ENCODE measurements at places on chromosomes 11 and 22.

DNA sequence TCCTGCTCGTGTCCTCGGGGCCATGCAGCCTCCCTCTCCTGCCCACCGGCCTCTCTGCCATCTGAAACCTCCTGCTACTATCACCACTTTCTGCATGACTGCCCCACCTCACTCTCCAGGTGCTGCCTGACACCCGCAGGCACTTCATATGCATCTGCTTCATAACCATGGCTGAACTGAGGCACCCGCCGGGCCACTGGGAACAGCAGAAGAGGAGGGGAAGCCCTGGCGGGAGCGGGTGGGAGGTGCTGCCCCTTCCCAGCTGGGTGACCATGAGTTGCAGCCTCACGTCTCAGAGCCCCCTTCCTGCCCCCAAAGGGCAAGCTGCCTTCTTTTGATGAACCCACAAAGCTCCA is 21.7 kb upstream of the PICK1 start:
- no peak for DNase-seq
- H3K27ac ChIP-seq: no peak overlapping the region
- H3K4me3 ChIP-seq: no peak overlapping the region
- no peaks in the 10 kb centered on the region for H3K36me3 ChIP-seq
- H3K4me1 ChIP-seq: peaks cover 14% of the 10 kb centered on the region
- no peaks in the 10 kb centered on the region for H3K27me3 ChIP-seq

GRCh38 chr22:46078241-46079092 is 71.9 kb upstream of the PPARA start:
- peaks cover 54% of the 10 kb centered on the region for H3K36me3 ChIP-seq
- H3K27ac ChIP-seq: peak overlapping the region; percentile 99
- peak; percentile 88 for DNase-seq
- H3K4me3 ChIP-seq: peak overlapping the region; percentile 94
- H3K4me1 ChIP-seq: peaks cover 41% of the 10 kb centered on the region

- H3K27ac ChIP-seq: no peak overlapping the region
- H3K36me3 ChIP-seq: no peaks in the 10 kb centered on the region
These were observed 25.9 kb downstream of the GRAP2 start for GRCh38 chr22:39926753-39927152.

GRCh38 chr11:112776834-112777233 is 184.4 kb upstream of the NCAM1 start:
- H3K36me3 ChIP-seq: no peaks in the 10 kb centered on the region
- H3K4me3 ChIP-seq: no peak overlapping the region
- no peaks in the 10 kb centered on the region for H3K27me3 ChIP-seq
- no peak overlapping the region for H3K27ac ChIP-seq
- no peak for DNase-seq
- H3K4me1 ChIP-seq: no peaks in the 10 kb centered on the region

DNA sequence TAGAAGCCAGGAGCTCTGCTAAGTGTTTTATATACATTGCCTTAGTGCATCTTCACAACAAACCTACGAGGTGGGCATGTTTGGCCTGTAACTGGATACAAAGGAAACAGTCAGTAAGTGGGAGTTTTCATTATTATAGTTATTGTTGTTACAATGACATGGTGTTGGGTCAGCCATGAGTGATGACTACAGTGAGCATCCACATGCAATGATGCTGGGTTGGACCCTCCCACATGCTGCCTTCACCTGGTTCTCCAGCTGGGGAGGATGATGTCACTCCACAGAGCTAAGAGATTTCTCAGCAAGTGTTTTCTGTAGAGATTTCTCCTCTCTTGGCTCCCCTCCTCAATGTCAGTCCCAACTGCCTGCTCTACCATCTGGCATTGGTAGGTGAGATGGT is 59.3 kb downstream of the EHF start:
- peak; percentile 61 for DNase-seq
- peaks cover 45% of the 10 kb centered on the region for H3K4me1 ChIP-seq
- no peak overlapping the region for H3K4me3 ChIP-seq

DNA sequence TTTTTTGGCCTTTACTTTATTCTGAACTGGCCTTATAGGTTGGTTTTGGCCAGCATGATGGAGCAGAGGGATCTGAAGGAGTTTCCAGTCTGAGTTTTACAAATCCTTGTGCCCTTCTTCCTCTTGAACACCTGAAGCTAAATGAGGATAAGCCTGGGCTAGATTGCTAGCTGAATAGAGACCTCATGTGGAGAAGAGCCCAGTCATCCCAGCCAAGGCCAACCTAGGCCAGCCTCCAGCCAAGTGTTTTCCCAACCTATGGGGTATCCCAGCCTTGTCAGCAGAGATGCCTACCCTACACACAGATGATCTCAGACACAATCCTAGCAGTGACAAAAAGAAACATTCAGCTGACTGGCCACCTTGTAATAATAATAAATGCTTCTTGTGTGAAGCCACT is 966 bp upstream of the CASP12 start:
- H3K27me3 ChIP-seq: no peaks in the 10 kb centered on the region
- H3K4me1 ChIP-seq: no peaks in the 10 kb centered on the region
- no peak for DNase-seq

GRCh38 chr11:75481223-75481921 is 44.4 kb downstream of the GDPD5 start:
- H3K36me3 ChIP-seq: no peaks in the 10 kb centered on the region
- no peak for DNase-seq
- no peak overlapping the region for H3K4me3 ChIP-seq
- no peaks in the 10 kb centered on the region for H3K4me1 ChIP-seq
- no peaks in the 10 kb centered on the region for H3K27me3 ChIP-seq
- H3K27ac ChIP-seq: no peak overlapping the region

Data from PC-3 (cell line).